NCI-H2107 (cell line): ENCODE measurements at places on chromosomes 6 and 20.

- DNase-seq = no peak
Observed at GRCh38 chr6:113194090-113194489, 663.1 kb upstream of the MARCKS start.

GRCh38 chr20:38426006-38426897, 8.9 kb downstream of the SNHG17 start:
- no peak for DNase-seq

GRCh38 chr6:34315780-34316179, 67.0 kb upstream of the SMIM29 start:
- no peak for DNase-seq

- no peak for DNase-seq
Observed at GRCh38 chr6:25547797-25548196, 104.2 kb upstream of the SCGN start.

DNA sequence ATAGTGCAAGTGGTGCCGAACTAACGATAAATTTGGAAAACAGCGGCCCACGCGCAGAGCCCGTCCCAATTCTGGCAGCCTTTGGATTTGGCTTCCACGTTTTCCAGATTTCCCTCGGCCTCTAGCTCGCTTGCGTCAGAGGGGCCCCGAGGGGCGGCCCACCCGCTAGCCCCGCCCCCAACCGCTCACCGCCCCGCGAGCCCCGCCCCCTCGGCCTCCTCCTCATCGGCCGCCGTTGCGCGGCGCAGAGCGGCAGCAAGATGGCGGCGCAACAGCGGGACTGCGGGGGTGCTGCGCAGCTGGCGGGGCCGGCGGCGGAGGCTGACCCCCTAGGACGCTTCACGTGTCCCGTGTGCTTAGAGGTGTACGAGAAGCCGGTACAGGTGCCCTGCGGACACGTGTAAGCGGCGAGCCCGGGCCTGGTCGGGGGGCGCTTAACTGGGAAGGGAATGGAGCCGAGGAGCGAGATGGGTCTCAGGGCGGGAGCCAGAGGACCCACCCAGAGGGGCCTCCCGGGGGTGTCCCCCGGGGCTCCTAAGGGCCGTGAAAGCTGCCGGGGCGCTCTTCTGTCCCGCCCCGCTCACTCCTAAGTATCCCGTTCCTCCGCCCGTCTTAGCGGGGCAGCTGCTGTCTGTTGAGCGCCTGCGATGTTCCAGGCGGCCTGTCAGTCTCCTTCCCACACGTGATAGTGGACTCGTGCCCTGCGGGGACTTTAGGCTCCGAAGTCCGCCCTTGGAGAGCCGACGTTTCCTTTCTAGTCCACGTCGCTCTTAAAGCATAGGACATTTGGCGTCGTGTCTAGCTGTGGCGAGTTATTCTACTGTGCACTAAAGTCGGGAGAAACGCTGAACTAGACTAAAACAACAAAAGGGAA, at the start of gene RNF114:
RNF114 (plus strand) TSS at position 245 of the 874 bp plus-strand sequence; CDS start at position 261, 16 bp downstream.
- peak; percentile 95 for DNase-seq

DNA sequence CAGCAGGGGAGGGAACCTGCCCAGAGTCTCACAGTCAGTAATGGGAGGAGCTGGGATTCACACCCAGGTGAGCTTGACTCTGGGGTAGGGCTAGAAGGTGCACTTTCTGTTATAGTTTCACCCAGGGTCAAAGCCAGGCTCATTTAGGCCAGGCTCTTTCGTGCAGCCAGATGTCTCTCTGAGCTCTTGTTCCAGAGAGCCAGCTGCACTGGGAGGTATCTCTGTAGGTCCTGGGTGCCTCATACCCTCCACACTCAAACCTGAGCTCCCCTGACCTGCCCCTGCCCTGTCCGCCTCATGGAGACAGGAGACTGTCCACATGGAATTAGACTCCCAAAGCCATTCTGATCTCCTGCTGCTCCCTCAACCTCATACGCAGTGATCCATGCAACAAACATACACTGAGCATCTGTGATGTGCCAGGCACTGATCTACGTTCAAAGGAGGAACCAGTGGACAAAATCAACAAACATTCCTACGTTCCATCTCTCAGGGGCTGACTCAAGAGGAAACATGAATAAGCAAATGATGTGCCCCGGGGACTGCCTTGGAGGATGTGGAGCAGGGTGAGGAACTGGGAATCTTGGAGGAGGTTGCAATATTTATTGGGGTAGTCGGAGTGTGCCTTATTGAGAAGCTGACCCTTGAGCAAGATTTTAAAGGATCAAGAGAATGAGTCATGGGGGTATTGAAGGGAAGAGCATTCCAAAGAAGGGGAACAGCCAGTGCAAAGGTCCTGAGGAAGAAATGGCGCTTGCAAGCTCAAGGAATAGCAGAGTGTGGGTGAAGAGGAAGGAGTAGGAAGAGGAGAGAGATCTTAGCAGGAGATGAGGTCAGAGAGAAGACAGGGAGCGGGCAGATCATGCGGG, 71.3 kb upstream of the TOX2 start:
- no peak for DNase-seq

GRCh38 chr20:38584099-38584763, 3.2 kb downstream of the ADIG start:
- no peak for DNase-seq
